ENCODE measurements at places on chromosomes 12 and 14.

DNA sequence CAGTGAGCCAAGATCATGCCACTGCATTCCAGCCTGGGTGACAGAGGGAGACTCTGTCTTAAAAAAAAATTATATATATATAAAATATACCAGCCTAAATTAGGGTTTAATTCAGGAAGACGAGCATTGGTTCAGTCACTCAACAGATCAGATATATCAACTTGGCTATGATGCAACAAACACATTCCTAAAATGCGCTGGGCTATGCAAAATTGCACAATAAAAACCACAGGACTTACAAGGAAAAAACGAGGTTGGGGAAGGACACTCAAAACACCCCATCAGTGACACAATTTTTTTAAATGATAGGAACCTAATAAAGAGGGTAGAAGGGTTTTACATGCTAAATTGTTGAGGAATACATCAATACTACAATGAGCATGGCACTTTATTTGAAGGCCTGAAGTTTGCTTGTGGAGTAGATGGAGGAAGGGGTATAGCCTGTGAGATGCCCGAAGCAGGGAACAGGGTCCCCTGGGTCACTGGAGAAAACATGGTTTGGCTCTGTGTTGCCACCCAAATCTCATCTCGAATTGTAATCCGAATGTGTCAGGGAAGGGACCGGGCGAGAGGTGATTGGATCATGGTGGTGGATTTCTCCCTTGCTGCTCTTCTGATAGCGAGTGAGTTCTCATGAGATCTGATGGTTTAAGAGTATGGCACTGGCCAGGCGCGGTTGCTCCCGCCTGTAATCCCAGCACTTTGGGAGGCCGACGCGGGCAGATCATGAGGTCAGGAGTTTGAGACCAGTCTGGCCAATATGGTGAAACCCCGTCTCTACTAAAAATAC, 71.2 kb downstream of the TNFAIP2 start:
- DNase-seq: no peak

DNA sequence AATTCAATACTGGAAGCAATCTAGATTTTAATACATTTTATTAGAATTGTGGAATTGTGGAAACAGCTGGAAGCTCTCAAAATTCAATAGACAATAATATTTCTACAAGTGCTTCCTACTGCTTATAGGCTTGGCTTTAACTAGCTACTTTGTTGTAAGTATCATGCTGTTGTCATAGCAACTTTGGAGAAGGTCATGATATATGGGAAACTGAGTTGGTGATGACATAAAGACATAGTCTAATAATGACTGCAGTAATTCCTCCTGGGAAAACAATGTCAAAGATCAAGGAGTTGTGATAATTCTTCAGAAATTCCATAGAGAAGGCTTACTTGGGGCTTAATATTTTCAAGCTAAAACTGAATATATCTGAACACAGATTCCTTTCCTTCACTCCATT, 266.6 kb downstream of the KIF21A start:
- no peak for DNase-seq

GRCh38 chr12:552466-552865, 92.7 kb downstream of the B4GALNT3 start:
- no peak for DNase-seq

DNA sequence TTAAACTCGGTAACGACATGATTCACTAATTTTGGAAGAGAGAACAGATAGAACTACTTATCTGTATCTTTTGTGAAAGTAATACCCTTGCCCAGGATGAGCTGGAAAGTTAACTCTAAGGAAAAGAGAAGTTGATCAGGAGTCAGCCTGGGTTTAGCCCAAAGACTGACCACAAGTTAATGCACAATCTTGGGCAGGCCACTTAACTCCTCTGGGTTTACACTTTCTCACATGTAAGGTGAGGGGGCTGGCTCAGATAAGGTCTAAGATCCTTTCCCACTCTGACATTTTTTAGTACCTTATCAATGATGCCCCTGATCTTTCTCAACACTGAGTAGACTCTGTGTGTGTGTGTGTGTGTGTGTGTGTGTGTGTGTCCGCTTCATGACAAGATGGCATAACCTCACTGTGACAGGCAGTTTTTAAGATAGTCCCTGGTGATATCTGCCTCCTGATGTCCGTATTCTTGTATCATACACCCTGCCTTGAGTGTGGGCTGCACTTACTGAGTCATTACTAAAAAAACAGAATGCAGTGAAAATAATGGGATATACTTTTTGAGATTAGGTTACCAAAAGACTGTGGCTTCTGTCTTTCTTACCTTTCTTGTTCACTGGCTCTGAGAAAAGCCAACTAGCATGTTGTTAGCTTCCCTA, 56.2 kb upstream of the CCDC198 start:
- no peak for DNase-seq

GRCh38 chr12:29427964-29428363, 47.0 kb upstream of the ERGIC2 start:
- no peak for DNase-seq
